ENCODE measurements at places on chromosomes 4 and X.

DNA sequence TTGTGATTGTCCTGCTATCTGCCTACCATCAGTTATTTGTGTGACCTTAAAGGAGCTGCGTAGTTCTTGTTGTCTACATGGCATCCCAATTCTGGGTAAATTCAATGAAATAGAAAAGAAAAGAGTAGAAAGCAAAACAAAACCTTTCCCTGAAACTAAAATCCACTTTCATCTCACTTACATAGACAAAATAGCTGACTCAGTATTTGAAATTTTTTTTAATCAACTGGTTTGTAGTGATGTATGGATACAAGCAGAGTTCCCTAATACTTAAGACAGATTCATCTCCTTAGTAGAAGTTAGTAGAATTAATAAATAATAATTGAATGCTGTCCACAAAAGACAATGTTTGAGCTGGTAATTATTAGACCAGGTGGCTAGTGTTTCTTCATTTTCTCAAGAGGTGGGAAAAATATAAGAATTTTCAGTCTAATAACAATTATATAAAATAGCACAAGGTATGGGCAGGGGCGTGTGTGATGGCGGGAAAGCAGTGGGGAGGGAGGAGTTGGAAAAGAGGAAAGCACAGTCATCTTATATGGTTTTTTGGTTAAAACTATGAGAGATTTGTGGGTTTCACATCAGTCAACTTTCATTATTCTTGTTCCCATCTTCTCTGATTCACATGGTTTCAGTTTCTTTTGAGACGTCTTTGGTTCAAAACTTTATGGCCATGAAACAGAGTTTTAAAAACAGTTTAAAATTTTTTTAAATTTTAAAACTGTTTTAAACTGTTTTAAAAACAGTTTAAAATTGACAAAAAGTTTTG lies 275.2 kb downstream of the SPRY1 start:
- DNase-seq, result no peak

GRCh38 chr4:94459462-94460161 lies 7.9 kb downstream of the PDLIM5 start:
- no peak for DNase-seq

GRCh38 chrX:150805736-150806135 lies 92.7 kb downstream of the CD99L2 start:
- DNase-seq, result no peak

DNA sequence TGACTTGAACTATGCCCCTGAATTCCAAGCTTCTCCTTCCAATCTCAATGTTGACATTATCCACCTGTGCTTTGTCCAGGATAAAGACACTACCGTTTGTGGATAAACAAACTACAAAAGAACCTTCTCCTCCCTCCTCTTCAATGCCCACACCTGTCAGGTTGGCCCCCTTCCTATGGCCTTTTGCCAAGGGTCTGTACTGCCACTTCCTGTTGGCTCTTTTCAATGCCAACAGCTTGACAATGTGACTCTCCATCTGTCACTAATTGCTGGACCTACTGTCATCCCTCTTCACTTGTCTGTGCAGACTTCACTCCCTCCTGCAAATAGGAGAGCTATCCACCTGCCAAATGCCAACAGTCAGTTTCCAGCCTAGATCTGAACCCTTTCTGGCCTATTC lies 35.8 kb upstream of the MID1 start:
- DNase-seq, result no peak

GRCh38 chr4:134540588-134540987 lies 339.0 kb upstream of the PABPC4L start:
- no peak for DNase-seq

DNA sequence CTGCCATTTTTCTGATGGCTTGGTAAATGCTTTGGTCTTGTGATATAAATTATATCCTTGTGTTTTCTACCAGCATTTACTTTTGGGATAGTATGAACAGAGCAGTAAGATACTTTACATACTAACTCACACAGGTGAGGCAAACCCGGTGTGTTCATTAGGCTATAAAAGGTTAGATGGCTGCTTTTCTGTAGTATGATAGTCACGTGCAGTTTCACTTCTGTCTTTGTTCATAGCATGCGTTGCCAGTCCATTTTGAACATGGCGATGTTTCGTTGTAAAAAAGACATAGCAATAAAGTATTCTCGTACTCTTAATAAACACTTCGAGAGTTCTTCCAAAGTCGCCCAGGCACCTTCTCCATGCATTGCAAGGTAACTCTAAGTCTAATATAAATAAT lies 88.4 kb downstream of the KLHL8 start:
- no peak for DNase-seq

DNA sequence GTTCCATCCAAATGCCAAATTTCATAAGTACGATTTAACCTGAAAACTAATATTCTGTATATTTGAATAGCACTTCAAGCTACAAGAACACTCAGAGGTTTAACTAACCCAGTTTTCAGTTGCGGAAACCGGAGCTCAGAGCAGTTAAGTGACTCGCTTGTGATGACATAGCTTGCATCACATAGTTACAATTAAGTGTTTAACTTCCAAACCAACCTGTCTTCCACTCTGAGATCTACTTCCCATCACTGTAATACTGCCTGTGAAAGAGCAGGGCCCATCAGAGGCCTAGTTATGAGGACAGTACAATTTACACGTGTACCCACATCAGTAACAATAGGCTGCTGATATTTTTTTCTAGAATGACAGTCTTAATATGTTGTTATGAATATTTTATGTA lies 120.3 kb downstream of the MAD2L1 start:
- DNase-seq, result no peak

GRCh38 chr4:41455206-41455605 lies 82.8 kb upstream of the LIMCH1 start:
- no peak for DNase-seq

All from nephron progenitor cell (in vitro differentiated cells).